Esophagus mucosa (tissue), 1 donor: ENCODE measurements at places on chromosomes 2 and 18.

GRCh38 chr2:217061916-217062505, 202.1 kb upstream of the TNP1 start:
- ATAC-seq: no peak

- ATAC-seq: no peak
These were observed 232.6 kb downstream of the EN1 start for GRCh38 chr2:118614841-118615271.

DNA sequence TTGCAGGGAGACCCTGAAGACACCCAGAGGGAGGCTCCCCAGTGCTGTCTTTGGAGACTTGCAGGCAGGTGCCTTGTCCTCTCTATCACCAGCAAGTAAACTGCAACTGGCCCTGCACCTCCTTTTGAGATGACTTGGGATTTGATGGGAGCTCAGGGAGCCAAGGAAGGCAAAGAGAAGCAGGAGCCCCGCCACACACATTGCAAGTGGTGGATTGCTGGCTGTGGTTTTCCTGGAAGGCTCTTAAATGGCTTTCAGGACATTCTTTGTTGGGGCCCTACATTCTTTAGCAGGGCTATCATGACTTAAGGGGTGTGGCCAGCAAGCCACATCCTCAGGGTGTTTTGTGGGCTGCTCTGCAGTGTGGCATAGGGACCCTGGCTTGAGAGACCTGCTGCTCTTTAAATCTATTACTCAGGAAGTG, 39.9 kb upstream of the CDC42EP3 start:
- no peak for ATAC-seq

- no peak for ATAC-seq
These were observed 112.1 kb downstream of the KLHL29 start for GRCh38 chr2:23497063-23497462.

DNA sequence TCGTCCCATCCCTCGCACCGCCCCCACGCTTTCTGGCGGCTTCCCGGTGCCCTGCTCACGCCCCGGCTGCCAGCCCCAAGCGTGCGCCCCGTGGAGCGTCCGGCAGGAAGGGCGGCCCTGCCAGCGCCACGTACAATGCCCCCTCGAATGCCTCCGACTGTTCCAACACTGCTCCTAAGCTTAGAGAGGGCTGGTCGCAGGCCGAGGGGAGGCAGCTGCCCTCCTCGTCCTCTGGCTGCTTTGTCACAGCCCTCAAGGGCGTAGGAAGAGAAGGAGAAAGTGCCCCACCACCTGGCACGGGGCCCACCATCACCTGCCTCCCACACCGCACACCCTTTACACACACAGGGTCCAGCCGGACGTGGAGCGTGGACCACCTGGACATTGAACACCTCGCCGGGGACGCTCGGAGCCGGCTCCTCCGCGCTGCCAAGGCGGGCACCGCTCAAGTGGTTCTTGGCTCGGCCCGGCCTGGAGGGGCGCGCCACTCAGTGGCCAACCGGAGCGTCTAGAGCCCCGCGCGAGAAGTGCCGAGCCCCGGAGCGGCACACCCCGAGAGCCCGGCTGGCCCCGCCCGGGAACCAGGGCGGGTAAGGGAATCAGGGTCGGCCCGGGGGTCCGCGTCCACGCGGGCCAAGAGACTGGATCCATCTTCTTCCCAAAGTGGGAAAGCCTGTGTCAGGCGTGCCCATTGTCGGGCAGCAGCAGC, 830 bp downstream of the DNER start:
- peak; percentile 47 for ATAC-seq

- no peak for ATAC-seq
These were observed 136.0 kb downstream of the PLCL1 start for GRCh38 chr2:197940382-197940781.

GRCh38 chr2:223989856-223990232, 32.6 kb downstream of the MRPL44 start:
- ATAC-seq: no peak

DNA sequence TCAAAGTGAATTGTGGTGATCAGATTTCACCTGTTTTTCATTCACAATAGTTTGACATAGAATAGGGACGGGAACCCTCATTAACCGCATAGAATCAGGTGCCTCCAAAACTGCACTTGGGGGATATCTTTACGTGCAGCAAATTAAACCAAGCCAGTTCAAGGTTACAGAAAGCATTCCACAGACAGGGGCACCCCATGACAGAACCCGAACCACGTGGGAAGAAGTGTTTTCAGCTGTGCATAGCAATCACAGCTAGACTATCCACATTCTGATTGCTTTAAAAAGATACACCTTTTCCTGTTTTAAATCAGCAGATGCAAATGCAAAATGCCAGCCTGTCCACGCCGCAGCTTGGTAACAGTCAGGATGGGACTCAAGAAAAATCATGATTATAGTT, 205.8 kb downstream of the ANAPC1 start:
- ATAC-seq: no peak

DNA sequence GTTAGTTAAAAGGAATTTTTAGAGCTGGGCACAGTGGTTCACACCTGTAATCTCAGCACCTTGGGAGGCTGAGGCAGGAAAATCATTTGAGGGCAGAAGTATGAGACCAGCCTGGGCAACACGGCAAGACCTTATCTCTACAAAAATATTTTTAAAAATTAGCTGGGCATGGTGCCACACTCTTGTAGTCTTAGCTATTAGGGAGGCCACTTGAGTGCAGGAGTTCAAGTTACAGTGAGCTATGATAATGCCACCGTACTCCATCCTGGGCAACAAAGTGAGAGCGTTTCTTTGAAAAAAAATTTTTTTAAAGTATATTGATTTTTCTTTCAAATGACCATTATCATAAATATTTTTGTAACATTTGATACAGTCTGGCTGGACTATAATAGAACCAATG, 93.6 kb upstream of the FAM117B start:
- no peak for ATAC-seq

DNA sequence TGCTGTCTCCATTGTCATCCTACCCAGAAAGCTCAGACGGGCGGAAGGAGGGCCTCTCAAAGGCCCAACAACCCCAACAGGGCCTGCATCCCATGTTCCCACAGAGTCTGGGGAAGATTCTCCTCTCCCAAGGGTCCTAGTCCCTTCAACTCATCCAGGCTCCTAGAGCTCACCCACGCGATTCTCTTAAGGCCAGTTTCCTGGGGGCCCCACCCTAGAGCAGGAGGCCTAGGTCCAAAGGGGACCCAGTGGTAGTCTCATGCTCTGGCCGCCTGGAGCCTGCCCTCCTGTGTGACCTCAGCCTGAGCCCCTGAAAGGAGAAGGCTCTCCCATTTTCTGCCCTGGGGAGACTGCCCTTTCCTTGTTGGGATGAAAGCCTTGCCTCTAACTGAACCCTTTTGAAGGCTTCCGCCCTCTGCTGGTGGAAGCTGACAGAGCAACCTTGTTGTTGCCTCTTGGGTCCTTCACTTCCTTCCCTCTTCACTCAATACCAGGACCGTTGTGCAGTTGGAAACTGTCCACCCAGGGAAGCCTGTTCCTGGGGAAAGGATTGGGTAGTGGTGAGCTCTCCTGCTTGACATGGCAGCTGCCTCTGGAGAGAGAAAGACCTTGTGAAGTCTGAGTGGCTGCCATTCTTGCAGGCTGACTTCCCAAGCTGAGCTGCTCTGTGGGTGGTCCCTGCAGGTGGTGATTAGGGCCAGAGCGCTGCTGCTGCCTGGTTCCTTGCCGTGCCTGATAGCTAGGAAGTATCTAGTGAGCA, 86.0 kb upstream of the ALPP start:
- ATAC-seq: peak; percentile 69

DNA sequence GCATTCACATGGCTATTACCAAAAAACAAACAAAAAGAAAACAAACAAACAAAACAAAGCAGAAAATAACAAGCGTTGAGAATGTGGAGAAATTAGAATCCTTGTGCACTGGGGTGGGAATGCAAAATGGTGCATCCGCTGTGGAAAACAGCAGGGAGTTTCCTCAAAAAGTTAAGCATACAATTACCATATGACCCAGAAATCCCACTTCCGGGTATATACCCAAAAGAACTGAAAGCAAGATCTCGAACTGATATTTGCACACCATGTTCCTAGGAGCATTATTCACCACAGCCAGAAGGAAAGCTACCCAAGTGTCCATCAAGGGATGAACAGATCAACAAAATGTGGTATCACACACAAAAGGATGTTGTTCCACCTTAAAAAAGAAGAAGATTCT, 17.9 kb upstream of the TEX51 start:
- no peak for ATAC-seq

- peak; percentile 82 for ATAC-seq
These were observed 5.2 kb upstream of the C18orf63 start for GRCh38 chr18:74310411-74310810.

- ATAC-seq: no peak
These were observed 39.4 kb downstream of the TMEM182 start for GRCh38 chr2:102801098-102801718.

- peak; percentile 33 for ATAC-seq
These were observed 121.9 kb downstream of the HDAC4 start for GRCh38 chr2:239278941-239279365.
